ENCODE measurements at places on chromosomes 16 and 17.
A peak's percentile ranks its signal among the peaks of the same experiment; 100 is the strongest.

DNA sequence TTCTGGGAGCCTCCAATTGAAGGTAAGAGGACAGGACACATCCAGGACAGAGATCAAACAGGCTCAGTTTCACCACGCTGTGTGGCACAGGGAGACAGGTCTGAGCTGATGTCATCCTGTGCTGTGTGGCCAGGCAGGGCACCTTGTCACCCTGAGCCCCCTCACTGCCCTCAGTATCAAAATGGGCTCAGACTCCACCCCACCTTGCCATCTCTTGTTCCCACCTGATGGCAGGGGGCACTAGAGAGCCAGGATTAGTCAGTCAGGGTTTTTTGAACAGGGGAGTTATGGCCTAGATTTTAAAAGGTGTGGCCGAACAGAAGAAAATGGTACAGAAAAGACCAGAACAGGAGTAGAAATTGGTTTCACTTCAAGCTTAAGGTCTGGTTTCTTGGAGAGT is 2.6 kb downstream of the KAT2A start:
- no peak for DNase-seq

DNA sequence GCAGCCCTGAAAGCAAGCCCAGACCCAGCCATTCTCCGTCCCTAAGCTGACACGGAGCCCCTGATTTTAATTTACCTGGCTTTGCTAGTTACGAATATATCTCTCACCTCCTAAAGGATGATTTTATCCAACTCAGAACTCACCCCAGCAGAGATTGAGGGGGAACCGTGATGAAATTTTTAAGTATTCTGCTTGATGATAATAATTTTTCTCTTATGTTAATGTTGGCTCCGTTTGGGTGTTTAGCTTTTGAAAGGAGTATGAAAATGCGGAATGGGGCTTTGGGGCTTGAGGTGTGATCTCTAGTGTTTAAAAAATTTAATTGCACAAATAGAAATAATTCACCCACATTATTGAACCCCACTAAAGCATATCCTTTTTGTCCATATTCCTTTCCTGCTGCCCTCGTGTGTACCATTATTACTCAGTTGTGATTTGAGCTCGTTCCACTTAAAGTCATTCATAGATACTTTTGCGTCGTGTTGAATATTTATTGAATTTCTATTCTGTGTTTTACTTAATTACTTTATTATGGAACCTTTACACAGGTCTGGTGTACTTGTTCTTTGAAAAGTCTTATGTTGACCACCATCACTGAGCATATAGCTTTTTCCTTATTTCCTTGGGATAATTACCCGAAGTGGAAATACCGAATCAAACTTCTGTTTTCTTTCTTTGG is 775 bp downstream of the PRPSAP2 start:
- no peak for DNase-seq

- DNase-seq: no peak
These were observed 198.6 kb downstream of the RPTOR start for GRCh38 chr17:80743181-80743771.

DNA sequence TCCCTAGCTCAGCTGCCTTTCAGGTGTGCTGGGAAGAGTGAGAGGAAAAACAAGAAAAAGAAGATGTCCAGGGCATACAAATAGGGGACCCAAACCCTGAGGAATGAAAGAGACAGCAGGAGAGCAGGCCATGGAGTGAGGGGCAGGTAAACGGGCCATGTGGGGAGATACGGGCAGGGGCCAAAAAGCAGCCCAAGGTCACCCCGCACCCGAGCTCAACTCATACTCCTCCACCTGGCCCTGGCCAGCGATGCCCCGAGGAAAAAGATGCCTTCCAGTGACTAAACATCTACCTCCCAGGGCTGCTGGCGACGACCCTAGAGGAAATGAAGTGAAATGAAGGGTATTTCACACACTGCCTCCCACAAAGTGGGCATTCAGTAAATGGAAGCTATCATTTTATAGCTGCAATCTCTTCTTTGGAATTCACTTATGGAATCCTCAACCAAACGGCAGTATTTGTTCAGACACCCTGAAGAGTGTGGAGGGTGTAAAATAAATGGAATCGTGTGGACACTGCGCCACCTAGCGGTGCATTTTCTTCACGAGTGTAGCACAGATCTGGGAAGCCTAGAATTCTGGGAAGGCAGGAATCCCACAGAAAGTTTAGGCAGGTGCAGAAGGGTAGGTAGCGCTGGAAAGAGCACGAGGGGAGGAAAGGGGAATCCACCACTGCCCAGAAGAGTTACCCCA is 14.9 kb downstream of the ELAC2 start:
- no peak for DNase-seq

DNA sequence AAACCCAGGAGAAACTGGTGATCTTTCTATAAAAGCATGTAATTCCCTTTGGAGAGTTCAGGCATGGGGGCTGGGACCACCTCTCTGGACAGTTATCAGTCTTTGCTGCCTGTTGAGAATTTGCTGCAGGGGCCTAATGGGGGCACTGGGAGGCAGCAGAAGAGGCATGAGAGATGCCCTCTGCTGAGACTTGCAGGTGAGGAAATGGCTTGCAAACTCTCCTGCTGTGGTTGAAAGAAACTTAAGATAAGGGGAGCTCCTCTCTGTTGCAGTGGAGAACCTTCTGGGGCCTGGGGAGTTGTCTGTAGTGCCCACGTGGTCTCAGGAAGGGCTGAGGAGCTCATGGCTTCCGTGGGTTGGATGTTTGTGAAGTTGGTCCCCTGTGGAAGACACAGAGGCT is 301.1 kb upstream of the FOXF1 start:
- no peak for DNase-seq

GRCh38 chr17:64048805-64049204 is 28.4 kb upstream of the ICAM2 start:
- no peak for DNase-seq

GRCh38 chr16:56193951-56194726 is 2.9 kb downstream of the GNAO1 start:
- DNase-seq: no peak

DNA sequence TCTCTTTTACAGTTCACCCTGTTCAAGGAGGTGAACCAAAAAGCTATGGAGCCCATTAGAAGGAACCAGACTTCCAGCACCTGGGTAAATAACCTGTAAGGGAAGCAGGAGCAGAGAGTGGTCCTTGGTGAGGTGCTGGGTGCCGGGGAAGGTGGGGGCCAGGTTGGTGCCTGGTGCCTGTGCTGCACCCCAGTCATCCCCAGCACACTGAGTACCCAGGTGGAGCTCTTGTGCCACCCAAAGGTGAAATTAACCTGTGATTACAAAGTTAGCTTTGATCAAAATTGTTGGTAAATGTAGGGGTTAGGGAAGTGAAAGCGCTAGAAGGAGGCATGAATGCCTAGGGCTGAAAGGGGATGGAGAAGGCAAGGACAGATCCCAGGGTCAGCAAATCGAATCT is 58.6 kb downstream of the CDRT4 start:
- DNase-seq: no peak

DNA sequence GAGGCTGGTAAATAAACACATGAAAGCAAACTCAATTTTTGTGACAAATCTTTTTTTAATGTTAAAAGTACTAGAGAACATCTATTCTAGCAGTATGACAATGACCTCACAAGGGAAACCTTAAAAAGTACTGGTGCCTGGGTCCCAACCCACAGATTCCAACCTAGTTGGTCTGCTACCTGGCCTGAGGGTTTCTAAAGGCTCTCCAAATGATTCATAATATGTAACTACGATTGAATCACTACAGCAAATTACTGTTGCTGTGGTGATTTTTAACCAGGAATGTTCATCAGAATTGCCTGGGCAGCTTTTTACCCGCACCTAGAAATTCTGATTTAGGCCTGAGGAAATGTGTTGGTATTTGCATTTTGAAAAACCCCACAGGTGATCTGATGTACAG is 26.1 kb downstream of the CDR2 start:
- no peak for DNase-seq

- no peak for DNase-seq
These were observed 2.4 kb upstream of the ENPP7 start for GRCh38 chr17:79728169-79728907.

DNA sequence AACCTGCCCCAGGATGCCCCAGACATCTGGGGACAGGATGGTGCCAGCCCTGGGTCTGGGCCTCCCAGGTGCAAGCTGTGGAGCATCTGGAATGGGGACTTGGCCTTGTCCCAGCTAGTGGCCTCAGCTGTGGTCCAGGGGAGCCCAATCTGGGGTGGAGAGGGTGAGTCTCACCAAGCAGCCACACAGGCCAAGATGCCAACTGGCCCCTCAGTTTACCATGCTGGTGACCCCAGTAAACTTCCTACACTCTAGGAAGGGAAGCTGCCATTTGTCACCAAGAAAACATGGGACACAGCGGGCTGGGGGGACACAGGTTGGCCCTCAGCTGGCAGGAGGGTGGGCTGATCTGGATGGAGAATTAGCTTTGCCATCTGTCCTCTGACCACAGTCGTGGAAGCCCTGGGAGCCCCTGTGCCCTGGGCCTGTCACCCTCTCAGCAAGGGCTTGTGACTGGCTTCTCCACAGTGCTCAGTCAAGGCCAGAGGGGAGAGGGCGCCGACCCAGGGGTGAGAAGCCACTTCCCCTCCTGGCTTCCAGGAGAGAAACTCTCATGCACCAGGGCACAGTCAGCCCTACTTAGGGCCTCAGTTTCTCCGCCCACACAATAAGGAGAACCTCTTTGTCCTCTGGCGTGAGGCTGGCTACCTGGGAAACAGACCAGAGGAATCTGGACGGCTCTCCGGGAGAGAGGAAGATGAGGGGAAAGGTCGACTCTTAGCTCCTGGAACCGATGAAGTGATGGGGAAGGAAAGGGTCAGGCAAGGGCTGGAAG is 126.4 kb upstream of the SMURF2 start:
- DNase-seq: no peak

DNA sequence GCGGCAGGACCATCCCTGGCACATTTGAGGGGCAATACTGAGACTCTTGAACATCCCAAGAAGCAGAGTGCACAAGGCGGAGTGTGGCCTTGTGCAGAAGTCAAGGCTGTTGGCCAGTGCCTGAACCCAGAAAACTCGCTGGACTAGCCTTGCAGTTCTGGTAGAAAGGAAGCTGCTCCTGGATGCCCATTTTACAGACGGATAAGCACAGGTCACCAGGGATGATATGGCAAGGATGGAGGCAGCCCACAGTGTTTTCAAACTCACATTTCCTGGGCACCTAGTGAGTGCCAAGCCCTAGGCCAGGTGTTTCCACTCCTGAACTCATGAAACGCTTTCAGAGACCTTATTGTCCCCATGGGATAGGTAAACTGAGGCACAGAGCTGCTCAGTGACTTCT is 1.7 kb upstream of the MAP2K3 start:
- DNase-seq: no peak

DNA sequence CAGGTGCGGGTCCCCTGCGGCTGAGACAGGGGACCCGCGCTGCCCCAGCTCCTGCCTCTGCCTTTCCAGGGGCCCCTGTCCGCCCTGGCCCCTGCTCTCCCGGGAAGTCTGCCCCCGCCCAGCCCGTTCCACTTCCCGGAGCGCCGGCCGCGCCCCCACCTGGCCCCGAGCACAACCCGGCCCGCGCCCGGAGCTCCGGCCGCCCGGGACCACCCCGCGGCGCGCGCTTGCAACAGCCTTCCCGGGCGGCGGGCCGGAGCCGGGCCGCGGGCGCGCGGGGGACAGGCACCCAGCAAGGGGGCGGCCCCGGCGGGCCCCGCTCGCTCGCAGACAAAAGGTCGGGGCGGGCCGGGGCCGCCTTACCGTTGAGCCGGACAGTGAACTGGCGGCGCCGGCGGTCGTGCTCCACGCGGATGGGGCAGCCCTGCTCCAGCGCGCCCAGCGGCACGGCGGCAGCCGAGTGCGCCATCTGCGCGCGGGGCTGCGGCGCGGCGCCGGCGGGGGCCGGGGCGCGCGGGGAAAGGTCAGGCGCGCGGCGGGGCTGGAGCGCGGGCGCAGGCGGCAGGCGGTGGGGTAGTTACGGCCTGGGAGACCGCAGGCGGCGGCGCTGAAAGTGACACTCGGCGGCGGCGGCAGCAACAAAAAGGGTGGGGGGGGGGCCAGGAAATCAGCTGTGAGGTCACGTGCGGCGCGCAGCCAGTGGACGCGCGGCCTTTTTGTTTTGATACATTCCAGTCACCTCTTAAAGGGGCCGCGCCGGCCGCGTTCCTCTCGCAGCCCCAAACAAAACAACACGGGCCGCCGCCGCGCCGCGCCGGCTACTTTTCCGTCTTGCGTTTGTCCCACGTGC is at the start of gene NATD1:
TSS of gene NATD1 (minus strand) at position 615 of the 850 bp plus-strand sequence. CDS start at position 469, 146 bp downstream.
- peak; percentile 23 for DNase-seq

GRCh38 chr17:50055055-50055425 is 870 bp upstream of the ITGA3 start:
- no peak for DNase-seq

DNA sequence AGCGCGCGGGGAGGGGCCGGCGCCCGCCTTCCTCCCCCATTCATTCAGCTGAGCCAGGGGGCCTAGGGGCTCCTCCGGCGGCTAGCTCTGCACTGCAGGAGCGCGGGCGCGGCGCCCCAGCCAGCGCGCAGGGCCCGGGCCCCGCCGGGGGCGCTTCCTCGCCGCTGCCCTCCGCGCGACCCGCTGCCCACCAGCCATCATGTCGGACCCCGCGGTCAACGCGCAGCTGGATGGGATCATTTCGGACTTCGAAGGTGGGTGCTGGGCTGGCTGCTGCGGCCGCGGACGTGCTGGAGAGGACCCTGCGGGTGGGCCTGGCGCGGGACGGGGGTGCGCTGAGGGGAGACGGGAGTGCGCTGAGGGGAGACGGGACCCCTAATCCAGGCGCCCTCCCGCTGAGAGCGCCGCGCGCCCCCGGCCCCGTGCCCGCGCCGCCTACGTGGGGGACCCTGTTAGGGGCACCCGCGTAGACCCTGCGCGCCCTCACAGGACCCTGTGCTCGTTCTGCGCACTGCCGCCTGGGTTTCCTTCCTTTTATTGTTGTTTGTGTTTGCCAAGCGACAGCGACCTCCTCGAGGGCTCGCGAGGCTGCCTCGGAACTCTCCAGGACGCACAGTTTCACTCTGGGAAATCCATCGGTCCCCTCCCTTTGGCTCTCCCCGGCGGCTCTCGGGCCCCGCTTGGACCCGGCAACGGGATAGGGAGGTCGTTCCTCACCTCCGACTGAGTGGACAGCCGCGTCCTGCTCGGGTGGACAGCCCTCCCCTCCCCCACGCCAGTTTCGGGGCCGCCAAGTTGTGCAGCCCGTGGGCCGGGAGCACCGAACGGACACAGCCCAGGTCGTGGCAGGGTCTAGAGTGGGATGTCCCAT is 232.8 kb downstream of the SEC14L1 start:
- no peak for DNase-seq

GRCh38 chr17:39643271-39643670 is 6.3 kb downstream of the STARD3 start:
- DNase-seq: no peak

DNA sequence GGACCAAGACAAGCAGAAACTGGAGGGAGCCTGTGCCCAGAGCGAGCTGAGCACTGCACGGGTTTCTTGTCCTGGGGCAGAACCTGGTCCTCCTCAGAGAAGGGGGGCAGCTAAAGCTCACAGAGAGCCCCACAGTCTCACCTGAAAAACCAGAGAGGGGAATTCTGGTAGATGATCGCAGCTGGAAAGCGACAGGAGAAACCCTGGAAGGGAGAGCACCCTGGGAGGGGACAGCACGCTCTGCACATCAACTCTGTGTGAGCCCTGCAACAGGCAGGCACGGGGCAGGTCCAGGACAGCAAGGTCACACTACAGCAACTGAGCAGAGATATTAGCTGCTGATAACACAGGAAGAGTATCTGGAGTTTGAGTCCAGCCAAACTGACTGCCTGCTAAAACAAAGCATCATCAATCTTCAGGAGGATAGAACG is 18.2 kb downstream of the ZCCHC14 start:
- DNase-seq: no peak

- no peak for DNase-seq
These were observed 89.1 kb upstream of the CORO6 start for GRCh38 chr17:29711588-29712385.
